AG04450 (cell line): ENCODE measurements at places on chromosomes 7 and 10.

DNA sequence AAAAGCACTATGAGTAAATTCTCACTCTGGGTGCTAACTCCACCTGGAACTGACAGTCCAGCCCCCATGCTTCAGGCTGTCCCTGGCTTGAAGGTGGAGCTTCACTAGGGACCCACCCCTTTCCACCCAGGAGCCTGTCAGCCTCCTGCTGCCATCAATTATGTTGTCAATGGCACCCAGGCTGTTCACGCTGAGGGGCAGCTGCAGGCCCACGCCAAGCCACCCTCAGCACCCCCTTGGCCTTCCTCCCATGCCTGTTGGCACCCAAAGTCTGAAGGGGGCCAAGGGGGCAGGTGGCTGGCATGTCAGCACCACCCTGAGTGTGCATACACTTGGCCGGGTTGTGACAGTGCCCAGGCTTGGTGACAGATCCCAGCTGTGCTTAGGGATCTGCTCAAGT lies 149.3 kb downstream of the NXPH1 start:
- DNase-seq = no peak

DNA sequence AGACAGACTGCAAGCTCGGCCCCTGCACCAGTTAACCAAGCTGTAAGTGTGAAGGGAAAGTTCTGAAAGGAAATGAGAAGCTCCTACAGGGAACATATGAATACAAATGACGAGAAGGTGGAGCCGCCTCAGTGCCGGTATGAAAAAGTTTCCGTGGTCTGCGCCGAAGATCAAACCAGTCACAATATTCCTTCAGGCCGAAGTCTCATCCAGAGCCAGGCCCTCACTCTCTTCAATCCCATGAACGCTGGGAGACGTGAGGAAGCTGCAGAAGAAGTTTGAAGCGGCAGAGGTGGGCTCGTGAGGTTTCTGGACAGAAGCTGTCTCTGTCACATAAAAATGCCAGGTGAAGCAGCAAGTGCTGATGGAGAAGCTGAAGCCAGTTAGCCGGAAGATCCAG lies 71.9 kb downstream of the CFAP46 start:
- DNase-seq = no peak

DNA sequence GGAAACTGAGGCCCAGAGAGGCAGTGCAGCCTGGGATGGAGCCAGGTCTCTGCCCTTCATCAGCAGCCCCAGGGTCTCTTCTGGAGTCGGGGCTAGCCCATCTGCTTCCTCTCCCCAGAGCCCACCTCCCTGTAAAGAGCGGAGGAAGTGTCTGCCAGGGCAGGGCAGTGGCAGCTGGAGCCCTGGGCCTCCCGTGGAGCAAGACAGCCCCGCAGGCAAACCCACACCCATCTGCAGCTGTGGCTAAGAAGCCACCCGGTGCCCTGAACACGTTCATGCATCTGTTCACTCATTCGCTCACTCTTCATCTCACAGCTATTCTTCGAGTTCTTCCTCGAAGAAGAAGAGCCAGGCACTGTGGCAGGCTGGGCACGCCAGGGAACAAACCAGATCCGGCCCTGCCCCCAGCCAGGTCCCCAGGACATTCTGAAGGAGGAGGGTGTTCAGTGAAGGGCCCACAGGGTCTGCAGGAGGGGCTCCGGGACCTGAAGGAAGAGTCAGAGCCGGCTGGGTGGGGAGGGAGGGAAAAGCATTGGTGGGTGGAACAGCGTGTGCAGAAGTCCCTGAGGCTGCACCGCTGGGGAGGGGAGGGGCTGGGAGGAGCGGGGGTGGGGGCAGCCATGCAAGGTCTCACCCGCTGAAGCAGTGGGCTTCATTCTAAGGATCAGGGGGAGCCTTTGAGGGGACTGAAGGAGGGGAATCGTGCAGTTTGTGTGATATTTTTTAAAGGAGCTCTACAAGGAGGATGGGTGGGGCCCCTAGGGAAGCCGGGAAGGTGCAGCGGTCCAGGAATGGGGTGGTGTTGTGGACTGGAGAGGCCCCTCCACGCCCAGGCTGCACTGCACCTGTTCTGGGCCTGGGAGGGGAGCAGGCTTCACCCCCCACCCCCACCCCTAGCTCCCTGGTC lies 99.1 kb downstream of the UNCX start:
- no peak for DNase-seq

DNA sequence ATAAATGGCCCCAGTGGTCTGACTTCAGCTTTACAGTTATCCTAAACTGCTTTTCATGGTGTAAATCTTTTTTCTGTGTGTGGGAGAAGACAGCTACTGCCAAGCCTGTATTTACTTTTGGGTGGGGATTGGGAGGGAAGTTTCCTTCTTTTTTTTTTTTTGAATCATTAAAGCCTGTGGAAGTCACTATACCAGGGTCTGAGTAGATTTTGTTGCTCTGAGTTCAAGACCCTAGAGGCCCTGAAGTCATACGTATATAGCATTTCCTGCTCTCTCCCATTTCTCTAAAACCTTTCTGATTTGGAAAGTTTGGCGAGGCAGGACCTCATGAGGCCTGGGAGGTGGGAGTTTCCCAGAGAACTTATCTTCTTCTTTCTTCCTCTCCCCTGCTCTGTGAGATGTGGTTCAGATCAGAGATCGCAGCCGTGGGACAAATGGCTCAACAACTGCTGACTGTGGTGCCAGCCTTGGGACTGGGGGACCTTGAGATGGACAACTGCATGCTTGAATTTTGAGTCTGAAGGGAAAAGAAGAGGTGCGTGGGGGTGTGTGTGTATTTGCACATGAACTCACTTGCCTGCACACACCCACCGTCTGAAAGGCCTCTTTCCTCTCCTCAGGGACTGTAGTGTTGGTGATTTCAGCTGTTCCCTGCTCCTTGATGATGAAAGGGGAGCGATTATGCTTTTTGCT lies 18.1 kb downstream of the LRMDA start:
- DNase-seq = no peak

DNA sequence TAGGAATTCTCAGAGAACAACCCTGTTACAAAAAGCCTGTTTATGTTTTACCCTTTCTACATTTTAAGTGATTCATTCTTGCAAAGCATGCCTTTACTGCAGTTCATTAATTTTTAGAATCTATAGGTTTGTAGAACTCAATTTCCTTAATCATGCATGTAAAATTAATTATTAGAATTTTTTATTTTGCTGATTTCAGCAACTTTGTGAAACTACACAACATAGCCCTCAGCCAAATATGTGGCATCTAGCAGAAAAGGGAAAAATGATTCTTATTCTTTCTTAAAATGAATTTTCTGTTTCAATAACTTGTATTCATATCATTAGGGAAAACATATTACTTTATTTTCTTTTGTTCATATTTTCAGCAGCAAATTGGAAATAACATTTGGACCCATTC lies 392.9 kb upstream of the PFKP start:
- DNase-seq = no peak

- no peak for DNase-seq
These were observed 52.7 kb downstream of the FIGNL1 start for GRCh38 chr7:50397320-50397970.

DNA sequence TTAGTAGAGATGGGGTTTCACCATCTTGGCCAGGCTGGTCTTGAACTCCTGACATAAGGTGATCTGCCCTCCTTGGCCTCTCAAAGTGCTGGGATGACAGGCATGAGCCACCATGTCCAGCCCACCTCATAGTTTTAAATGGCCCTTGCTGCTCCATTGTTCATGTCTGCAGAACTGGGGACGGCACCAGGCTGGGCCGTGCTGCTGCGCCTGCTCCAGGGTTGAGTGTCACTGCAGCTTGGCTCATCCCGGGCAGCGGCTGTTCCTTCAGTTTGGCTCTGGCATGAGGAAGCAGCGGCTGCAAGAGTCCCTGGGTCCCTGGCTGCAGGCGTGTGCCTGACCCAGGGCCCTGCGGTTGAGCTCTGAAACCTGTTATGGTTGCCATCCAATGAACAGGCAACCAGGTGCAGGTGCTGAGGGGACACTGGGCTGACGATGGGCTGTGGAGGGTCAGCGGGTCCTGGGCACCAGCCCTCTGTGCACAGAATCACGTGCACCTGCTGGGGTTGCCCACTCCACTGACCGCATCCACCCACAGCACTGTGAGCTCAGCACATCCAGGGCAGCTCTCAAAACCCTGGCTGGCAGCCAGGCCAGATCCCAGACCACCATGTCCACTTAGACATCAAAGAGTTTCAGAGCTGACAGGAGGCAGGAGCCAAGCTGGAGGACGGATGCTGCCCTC lies 70.2 kb upstream of the PPP2R2D start:
- DNase-seq = no peak

GRCh38 chr7:20839196-20839735 lies 52.6 kb upstream of the SP8 start:
- no peak for DNase-seq

DNA sequence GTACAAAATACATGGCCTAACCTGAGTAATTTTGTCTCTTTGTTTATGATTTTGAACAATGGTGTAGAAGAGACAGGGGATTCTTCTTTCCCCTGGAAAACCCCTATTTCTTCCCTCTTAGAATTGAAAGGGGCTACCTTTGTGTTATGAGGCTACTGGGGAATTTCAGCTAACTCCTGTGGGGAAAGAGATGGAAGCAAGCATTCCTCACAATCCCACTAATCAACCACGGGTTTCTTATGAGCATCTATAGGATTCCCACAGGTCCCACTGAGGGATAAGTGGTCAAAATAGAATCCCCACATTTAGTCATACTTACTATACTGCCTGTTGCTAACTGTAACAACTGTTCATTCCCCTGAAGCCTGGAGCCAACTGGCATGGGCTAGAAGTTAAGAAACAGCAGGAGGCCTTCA lies 32.2 kb upstream of the ITGB8 start:
- no peak for DNase-seq

DNA sequence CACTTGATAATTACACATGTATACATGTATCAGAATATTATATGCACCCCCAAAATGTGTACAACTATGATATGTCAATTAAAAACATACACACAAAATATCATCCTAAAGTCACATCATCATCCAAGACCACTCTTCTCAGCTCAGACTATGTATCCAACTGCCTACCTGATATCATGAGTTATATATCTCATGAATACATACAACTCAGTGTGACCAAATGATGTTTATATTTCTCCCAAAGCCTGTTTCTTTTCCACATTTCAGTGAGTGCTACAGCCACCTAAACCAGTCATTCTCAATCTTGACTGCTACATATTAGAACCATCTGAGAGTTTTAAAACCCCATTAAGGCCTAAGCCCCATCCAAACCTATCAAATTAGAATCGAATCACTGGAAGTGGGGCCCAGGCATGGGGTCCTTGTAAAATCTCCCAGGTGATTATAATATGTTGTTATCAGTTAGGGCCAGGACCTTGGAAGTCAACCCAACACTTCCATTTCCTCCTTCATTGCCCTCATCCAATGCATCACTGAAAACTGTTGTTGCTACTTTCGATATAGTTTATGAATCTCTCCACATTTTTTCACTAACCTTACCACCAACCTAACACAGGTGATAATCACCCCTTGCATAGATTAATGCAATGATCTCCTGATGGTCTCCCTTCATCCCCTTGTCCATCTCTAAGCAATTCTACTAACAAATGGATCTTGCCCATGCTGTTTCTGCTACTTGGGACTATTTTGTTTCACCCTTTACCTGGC lies 53.8 kb upstream of the ITGB8 start:
- DNase-seq = no peak

DNA sequence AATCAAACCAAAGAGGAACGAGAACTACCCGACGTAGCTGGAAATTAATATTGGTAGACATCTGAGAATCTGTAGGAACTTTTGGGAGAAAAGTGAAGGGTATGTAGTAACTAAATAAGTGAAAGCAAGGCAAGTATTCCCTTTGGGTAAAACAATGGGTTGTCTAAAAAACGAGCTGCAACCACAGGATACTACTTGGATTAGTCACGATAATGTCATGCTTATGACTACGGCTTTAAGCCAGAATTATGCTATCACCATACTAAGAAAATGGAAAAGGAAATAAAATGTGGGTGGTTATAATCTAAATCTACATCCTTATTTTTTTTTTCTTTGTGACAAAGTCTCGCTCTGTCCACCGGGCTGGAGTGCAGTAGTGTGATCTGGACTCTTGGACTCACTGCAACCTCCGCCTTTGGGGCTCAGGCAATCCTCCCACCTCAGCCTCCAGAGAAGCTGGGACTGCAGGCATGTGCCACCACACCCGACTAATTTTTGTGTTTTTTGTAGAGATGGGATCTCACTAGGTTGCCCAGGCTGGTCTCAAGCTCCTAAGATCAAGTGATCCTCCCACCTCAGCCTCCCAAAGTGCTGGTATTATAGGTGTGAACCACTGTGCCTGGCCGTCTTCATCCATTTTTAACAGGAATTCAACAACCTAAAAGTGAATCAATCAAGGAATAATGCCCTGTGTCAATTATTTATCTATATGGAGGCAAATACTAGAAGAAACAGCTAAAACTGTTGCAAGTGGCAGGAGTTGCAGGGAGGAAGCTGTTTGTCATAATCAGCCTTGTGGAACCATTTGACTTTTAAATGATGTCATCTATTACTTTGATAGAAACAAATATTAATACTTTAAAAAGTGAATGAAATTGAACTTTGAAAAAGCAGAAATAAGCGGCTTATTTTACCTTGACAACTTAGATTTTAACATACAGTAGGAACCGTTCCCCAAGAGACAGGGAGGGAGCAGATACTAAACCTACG lies 189.3 kb downstream of the PRPF18 start:
- peak; percentile 55 for DNase-seq

DNA sequence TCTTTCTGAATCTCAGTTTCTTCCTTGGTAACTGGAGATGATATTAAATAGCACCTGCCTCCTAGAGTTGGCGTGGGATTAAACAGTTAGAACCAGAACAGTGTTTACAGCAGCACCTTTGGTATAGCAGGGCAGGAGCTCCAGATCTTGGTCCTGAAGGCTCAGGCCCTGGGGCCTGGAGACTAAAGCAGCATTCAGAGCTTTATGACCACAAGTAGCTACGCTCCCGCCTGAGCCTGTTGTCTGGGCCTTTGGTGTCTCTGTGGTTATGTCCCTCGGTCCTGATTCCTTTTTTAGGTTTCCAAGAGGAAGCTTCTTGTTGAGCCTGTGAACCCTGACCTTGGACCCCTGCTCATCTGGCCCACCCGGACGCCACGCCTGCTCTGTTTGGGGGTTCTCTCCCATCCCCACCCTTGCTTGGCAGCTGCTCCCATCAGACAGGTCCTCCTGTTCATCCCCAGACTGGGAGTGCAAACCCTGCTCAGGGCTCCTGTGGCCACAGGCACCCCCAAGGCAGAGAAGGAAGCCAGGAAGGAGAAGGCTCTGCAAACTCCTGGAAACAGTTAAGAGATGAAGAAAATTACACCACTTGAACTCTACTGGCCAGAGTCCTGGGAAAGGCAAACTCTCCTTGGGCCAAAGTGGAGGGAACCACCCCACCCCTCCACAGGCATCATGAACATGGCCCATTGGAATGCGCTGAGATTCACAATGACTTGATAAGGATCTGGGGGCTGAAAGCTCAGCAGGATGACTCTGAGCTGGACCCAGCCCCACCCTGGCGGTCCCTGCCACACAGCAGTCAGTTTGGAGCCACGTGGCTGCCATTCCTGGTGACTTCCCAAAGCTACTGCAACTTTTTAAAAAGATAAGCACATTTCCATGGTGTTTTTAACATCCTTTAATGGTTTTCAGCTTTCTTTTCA lies 50.1 kb upstream of the TMEM72 start:
- DNase-seq = no peak

- no peak for DNase-seq
These were observed 127.5 kb downstream of the TMEM178B start for GRCh38 chr7:141201145-141201885.
